ENCODE measurements at places on chromosomes 5 and 9.

DNA sequence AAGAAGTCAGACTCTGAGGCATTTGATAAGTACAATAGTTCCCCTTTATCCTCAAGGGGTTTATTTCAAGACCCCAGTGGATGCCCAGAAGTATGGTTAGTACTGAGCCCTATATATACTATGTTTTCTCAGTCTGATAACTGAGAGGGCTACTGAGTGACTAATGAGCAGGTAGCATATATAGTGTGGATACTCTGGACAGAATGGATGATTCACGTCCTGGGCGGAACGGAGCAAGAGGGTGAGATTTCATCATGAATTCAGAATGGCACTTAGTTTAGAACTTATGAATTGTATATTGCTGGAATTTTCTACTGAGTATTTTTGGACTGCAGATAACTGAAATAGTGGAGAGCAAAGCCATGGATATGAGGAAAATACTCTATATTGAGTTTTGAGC lies 457.6 kb downstream of the PLK2 start:
- DNase-seq = no peak

- DNase-seq = no peak
These were observed 9.6 kb downstream of the TMOD1 start for GRCh38 chr9:97510797-97511654.

GRCh38 chr5:172453206-172453985 lies 929 bp downstream of the SH3PXD2B start:
- no peak for DNase-seq

DNA sequence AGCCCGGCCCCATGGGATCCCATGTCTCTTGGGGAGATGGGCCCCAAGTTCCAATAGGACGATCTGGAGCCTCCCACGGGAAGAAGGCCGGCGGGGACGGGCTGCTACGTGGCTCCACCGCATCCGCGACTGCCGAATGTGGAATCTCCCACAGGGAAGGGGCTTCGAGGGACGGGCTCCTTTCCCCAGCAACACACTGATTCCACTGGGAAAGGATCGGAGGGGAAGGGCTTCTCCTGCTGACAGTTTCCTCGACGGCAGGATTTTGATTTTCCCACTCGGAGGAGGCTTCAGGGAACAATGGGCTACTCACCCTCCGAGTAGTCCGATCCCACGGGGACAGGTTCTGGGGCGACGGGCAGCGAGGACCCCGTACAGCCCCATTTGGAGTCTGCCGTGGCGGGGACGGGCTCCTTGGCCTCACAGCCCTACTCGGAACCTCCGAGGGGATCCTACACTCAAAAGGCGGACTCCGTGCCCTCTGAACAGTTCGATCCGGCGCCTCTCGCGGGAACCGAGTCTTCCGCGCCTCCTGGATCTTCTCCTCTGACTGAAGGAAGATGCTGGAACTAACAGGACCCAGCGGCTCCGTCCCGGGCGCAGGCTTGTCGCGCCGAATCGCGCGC lies 1.3 kb downstream of the PROB1 start:
- no peak for DNase-seq

DNA sequence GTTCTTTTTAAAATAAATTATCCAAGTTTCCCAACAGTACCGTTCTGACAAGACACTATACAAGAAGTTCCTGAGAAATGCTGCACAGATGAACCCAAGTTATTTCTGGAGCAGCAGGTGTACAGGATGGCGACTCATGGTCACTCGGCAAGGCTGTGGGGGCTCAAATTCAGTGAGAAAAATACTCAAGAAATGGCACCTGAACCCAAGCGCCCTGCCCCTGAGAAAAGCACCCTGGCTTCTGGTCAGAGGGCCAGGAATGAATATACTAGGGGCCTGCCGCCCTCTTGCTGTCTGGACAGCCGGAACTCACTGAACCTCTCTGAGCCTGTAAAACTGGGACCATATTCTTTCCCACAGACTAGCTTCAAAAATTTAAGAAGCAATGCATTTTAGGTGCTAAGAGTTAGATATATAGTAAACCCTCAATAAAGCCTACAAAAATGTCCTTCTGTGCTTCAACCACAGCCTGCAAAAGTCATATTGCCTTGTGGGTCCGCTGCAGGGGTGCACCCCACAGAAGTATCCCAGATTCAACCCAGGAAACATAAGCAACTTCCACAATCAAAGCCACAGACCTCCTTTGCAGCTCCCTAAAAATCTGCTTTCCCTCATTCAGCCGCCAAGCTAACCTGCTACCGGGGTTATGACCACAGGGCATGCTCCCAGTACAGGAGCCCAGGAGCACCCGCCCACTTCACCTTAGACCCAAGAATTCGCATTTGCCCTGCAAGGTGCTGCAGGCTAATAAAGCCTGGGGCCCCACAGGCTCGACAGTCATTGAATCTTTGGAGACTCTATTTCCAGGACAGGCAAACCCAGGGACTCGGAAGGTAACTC lies 1.4 kb downstream of the RAPGEF1 start:
- DNase-seq = no peak

DNA sequence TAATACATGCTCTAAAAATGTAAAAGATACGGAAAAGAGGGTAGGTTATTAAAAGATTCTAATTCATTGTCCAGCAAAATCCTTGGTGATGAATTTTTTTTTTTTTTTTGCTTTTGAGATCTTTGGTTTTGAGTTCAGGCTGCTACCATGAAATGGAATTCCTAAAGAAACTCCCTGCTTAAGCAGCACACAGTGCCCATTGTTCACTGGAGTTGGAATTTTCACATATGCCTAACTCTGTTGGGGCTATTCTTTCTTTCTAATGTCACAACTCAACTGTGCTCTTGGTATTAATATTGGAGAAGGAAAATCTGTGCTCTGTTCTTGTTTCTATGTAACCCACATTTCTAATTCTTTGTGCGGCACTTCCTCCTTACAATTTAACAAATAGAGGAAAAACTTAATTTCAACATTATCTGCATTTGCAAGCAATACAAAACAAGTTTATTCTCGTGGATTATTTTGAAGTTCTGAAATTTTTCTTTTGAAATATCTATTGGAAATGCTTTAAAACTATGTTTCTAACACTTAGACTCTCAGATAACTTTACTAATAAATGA lies 21.6 kb downstream of the MATR3 start:
- DNase-seq = no peak

DNA sequence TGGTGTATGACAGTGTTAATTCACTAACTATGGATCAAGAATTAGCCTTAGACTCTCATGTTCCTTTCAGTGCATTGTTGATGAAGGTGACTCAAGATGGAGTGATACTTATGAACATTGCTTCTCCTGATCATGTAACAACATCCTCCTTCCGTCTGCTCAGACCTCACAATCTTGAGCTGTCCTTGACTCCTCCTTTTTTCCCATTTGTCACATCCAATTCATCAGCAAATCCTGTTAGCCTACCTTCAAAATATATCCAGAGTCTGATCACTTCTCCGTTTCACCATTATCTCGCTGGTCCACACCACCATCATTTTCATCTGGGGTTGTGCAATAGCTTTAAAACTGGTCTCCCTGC lies 9.2 kb upstream of the SEMA6A start:
- DNase-seq = no peak

GRCh38 chr5:19270153-19270552 lies 717.8 kb downstream of the CDH18 start:
- no peak for DNase-seq

DNA sequence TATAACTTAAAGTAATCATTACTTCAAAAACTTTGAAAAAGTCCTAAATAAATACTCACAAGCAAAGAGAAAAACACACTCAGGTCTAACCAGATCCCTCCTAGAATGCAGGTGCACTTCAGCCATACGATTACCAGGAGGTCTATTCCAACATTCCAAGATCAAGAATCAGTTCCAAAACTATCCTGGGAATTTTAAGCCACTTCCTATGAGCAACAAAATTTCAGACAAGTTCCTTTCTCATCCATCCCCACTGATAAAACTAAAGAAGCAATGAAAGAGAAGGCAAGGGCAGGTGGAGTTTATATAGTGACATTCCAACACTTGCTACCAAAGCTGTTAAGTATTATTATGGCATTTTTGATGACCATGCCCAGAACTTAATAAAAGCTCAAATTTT lies 29.6 kb downstream of the MLLT3 start:
- no peak for DNase-seq

DNA sequence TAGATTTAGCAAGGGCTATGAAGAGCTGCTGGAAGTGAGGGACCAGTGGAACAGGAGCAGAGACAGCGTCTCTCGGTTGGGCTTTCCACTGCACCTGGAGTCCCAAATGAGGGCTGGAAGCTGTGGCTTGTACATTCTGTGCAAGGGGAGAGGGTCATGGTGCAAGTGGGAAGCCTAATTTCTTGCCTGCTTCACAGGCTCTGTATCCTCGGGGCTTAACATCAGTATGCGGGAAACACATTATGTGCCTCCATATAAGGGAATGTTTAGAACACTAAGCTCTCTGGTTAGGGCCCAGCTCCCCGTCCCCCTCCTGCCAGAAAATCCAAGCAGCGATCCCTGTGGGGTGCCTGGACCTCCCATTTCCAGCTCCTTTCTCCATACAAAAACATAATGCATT lies 89.0 kb upstream of the NIPAL4 start:
- no peak for DNase-seq

DNA sequence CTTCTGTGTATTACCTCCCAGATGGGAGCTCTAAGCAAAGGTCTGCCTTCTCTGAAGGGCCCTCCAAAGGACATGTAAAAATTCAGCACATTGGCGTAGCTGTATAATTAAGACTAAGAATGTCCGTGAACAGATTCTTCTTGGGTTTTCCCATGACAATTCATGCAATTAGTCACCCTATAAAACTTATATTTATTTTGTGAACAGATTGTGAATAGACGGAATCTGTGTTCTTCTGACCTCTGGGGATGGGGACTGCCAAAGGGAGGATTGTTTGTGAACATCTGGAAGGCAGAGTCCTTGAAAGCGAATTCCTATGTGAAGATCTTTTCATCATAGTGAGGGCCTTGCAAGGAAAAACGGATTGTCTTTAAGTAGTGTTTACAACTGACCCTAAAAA lies 111.3 kb downstream of the EGFLAM start:
- no peak for DNase-seq

DNA sequence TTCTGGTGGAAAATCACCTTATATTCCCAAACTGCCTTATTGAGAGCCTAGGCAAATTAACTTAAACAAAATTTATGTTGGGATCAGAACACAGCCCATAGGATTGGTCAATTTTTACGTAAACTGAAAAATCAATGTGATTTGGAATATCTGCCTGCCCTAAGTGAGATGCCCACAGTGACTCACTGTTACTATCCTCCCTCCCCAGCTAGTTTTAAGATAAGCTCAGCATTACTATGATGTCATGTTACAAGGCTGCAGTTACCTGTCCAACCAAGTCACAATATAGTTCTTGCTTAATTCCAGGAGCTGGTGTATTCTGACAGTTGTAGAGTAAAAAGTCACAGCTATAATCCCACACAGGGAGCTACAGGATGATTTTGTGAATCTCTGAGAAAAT lies 23.1 kb downstream of the SKP1 start:
- DNase-seq = no peak

DNA sequence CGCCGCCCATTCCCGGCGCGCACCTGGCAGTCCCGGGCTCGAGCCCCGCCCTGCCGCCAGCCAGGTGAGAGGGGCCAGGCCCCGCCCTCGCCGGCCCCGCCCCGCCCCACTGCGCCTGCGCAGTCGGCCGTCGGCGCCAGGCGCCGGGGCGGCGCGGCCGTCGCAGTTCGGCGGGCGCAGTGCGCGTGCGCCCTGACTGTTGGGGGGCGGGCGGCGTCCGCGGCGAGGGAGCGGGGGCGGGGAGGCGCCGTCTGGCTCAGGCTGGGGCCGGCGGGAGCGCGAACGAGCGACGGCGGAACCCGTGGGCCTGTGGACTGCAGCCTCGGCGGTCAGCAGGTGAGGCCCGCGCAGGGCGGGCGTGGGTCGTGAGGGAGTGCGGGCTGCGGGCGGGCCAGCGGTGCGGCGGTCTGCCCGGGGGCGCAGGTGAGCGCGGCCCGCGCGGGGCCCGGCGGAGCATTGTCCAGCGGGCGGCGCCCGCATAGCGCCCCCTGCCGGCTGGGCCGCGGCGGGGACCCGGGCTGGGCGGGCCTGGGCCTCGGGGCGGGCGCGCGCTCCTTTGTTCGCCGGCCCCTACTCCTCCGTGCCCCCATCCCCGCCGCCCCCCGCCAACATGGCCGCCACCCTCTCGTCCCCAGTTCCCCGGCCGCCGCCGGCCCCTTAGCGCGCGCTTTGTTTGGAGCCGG lies at the start of gene SPIN1:
SPIN1 (plus strand) TSS at position 242 of the 683 bp plus-strand sequence. CDS start 38,096 bp downstream, outside the sequence.
- DNase-seq = peak; percentile 83

GRCh38 chr5:84228266-84228665 lies 156.4 kb downstream of the EDIL3 start:
- no peak for DNase-seq

GRCh38 chr9:104143550-104143910 lies 49.4 kb downstream of the SMC2 start:
- no peak for DNase-seq

DNA sequence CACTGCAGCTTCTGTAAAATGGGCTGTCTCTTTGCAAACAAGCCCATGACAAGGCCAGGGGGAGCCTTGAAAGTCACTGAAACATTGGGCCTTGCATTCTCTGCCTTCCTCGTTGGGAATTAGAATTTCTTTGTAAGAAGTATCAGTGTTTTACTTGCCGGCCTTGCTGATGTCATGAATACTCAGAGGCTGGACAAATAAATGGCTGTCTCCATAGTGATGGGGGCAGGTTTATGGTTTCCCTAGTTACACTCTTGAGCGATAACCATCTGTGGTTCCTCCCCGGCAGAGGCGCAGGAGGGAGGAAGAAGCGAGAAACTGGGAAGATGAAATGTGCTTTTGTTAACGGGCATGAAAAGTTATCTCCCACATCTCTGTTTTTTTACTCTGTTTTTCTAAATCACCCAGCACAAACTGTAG lies 272.7 kb upstream of the PANK3 start:
- no peak for DNase-seq

DNA sequence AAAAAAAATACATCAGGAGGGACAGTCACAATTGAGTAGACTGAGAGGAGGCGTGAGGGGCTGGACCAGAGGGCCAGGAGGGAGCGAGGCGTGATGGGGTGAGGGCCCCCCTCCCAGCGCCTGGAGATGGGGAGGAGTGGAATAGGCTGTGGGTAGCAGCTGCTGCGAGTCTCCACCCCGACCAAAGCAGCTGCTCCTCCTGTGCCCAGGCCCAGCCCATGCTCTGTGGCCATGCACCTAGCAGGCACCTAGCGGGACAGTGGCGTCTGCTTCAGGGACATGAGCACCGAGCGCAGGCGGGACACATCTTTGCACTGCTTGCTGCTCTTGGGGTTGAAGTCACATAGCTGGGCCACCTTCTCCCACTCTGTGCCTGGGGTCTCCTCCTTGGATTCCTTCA lies 4.0 kb downstream of the HIGD2A start:
- DNase-seq = no peak

GRCh38 chr5:156137071-156137869 lies 189.7 kb upstream of the SGCD start:
- no peak for DNase-seq

GRCh38 chr5:32443541-32444430 lies 754 bp downstream of the ZFR start:
- DNase-seq = peak; percentile 70

DNA sequence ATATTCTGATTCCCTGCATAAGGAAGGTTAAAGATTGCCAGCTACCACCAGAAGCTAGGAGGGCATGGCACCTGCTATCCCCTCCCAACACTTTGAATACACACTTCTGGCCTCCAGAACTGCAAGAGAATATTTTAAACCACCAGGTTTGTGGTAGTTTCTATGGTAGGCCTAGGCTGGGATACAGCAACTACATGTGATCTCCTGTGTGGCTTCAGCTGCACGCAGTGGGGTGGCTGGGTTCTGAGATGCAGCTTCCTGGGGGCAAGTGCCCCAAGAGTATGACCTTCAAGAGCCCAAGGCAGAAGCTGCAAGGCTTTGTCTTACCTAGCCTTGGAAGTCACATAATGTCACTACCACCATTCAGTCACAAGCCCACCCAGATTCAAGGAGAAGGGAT lies 39.6 kb downstream of the GCNT4 start:
- no peak for DNase-seq

Measured in ascending aorta (tissue), 2 donors.